ENCODE measurements at places on chromosomes 7 and 10. TPM values are rescaled to one million over a fixed set of nuclear protein-coding genes. Genes with fewer than 3 reads are reported as not detected.
A peak's percentile ranks its signal among the peaks of the same experiment; 100 is the strongest.

The CFTR gene
- not detected for total RNA-seq

- no peak for DNase-seq
These were observed 9.2 kb upstream of the TRUB1 start for GRCh38 chr10:114928818-114929217.

- DNase-seq = no peak
These were observed 141.1 kb upstream of the ITGB1 start for GRCh38 chr10:33098951-33099663.

DNA sequence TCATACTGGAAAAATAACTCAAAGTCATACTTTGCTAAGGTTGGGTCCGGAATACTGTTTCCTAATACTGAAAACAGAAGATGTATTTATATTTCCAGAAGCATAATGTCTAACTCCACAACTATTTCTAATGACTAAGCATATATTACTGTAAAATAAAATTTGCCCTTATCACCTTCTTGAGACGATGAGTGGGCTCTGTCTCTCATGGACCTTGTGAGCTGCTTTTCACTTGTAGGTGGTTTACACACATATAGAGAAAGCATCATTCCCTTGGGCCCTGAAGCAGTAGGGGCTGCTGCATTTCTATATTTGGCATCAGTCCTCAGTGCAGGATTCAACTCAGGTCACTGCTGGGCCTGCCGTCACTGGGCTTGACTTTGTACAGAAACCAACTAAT is 10.7 kb upstream of the FAM13C start:
- DNase-seq = no peak

DNA sequence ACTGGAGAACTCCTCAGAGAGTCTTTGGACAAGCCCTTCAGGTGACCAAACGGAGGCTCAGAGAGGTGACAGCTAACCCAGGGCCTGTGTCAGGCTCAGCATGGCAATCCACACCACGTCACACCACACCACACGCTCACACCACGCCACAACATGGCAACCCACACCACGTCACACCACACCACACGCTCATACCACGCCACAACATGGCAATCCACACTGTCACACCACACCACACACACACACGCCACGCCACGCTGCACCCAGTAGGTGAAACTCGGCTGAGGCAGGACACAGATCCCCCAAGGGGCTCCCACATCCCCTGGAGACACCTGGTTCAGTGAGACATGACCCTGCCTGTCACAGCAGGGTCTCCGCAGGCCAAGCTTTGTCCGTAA is 107.3 kb downstream of the PDGFA start:
- DNase-seq = no peak

GRCh38 chr7:77420986-77421672 is 5.0 kb upstream of the GSAP start:
- no peak for DNase-seq

DNA sequence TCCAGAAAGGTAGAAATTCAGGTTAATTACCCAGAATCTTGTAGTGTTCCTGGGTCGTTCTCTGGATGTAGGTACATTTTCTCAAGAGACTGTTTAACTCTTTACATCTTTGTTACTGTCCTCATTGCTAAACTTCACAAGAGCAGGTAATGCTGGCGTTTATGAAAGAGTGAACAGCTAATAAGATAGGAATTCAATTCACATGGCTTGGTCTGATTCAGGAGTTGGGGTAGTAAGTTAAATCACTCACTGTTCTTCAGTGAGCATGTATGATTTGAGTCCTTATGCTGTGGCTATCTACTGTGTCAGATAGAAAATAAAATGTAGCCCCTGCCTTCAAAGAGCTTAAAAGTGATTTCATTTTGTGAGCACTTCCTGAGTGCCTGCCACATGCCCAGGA is 480.0 kb downstream of the LRMDA start:
- DNase-seq = no peak

- no peak for DNase-seq
These were observed 84.5 kb downstream of the SORBS1 start for GRCh38 chr10:95476469-95477174.

- DNase-seq = no peak
These were observed 14.0 kb downstream of the FAM241B start for GRCh38 chr10:69643779-69644657.

The ASB13 gene
- 4.4 TPM for total RNA-seq

DNA sequence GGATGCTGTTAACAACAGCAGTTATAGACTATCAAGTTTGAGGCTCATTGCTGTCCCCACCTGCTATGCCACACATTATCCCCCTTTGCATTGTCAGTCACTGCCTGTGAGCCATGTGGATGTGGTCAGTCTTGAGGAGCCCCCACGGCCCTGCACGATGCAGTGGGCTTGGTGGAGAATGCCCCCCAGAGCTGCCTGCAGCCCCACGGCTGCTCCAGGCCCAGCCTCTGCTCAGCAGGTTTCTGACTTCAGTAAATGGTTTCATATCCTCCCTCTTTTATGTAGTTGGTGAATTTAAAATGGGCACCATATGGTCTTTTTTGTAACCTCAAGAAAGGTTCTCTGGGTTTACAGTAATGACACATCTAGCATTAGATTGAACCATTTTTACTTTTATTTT is 164.1 kb downstream of the EBF3 start:
- no peak for DNase-seq

GRCh38 chr7:20290505-20291111 is 40.1 kb upstream of the ITGB8 start:
- DNase-seq = no peak

The ZNF503 gene
- total RNA-seq = not detected

GRCh38 chr7:84700563-84701370 is 486.1 kb downstream of the SEMA3D start:
- no peak for DNase-seq

The NME8 gene
- not detected for total RNA-seq

- DNase-seq = no peak
These were observed 37.3 kb downstream of the BNIP3 start for GRCh38 chr10:131944412-131944811.

- no peak for DNase-seq
These were observed 42.3 kb upstream of the PSAP start for GRCh38 chr10:71893258-71893815.

DNA sequence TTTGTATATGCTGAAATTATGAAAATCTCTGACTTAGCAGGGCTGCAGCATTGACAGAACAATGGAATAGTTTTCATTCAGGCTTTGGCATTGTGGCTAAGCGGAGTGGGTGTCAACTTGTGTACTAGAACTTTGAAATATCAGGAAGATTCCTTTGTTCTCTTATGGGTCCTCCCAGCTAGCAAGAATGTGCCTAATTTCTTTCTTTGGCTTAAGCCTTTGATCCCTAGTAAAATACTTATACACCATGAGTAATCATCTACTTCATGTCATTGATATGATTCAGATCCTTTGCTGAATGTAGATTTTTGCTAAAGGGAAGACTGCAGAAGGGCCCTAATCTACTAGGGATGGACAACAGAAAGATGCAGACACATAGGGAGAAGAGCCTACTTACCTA is 6.2 kb downstream of the AVL9 start:
- no peak for DNase-seq

GRCh38 chr7:136016649-136017395 is 39.7 kb upstream of the MTPN start:
- DNase-seq = no peak

GRCh38 chr10:119327096-119327745 is 119.8 kb downstream of the GRK5 start:
- DNase-seq = no peak

DNA sequence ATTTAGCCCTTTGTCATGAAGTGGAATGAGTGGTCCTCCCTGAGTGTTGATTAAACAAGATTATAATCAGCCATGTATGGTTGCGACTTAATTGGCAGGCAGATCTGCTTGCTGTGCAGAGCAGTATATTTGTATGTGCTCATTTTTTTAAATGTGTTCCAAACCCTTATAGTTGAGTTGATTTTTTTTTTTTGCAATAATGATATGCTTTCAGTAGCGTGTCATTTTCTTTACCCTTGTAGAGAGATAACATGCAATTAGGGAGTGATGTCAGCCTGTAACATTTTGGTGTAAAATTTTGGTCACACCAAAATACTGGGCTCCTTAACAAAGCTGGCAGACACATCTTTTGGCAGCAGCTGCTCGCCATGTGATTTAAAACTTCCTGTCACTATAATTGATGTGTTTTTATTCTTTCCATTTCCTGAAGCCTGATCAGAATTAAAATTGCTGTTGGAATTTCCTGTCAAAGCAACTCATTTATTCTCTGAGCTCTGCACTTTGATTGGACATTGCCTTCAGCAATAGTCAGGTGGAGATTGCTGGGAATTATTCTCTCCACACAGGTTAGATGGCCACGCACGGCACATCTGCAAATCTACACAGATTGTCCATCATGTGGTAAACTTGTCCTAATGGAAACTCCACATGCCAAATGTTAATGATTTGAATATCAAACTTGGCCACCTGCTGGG is 125.3 kb downstream of the DYNC1I1 start:
- no peak for DNase-seq

The LYZL1 gene
- total RNA-seq = not detected

DNA sequence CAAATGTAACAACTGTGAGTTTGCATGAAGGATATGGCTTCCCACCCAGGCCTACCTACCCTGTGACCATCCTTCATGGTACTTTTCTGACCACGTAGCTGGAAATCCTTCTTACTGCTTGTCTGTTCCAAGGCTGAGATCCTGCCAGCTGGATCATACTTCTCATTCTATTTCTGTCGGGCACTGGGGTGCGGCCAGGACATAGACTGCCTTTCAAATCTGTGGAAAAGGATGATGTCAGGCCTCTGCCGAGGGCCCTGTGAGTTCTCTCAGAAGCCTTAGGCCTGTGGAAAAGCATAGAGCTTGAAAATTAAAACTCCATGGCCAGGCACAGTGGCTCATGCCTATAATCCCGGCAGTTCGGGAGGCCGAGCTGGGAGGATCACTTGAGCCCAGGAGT is 10.0 kb downstream of the VWC2 start:
- no peak for DNase-seq

The ASIC3 gene
- total RNA-seq = 2.8 TPM

The TAS2R41 gene
- total RNA-seq = not detected

DNA sequence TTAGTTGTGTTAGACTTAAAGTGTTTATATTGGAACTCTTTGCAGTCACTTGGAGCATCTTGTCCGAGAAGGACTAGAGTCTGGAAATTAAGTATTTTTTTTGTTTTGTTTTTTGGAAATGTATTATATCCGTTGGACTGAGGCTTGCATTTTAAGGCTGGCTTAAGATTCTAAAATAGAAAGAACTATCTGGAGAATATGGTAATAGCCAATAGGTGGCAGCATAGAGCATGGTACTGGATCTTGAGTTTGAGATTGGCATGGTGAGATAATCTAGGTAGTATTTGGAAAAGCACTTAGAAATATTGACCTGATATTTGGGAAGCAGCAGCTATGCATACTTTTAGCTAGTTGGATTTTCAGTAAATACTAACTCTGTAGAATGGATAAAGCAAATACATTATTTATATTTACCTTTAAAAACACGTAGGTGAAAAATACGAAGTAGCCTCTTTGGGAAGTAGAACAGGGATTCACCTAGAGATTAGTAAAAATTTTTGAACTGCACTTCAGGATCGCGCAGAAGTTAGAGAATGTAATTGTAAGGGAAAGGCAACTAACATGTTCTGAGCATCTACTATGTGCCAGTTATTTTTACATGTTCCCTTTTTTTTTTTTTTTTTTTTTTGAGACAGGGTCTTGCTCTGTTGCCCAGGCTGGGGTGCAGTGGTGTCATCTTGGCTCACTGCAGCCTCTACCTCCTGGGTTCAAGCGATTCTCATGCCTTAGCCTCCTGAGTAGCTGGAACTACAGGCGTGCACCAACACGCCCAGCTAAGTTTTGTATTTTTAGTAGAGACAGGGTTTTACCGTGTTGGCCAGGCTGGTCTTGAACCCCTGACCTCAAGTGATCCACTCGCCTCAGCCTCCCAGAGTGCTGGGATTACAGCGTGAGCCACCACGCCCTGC is 78.6 kb downstream of the LCOR start:
- DNase-seq = peak; percentile 48

The LIPJ gene
- total RNA-seq = not detected

GRCh38 chr7:84647797-84648757 is 453.5 kb upstream of the SEMA3A start:
- no peak for DNase-seq

GRCh38 chr10:6678211-6678803 is 98.2 kb upstream of the PRKCQ start:
- DNase-seq = peak; percentile 76

The NPFFR1 gene
- not detected for total RNA-seq

DNA sequence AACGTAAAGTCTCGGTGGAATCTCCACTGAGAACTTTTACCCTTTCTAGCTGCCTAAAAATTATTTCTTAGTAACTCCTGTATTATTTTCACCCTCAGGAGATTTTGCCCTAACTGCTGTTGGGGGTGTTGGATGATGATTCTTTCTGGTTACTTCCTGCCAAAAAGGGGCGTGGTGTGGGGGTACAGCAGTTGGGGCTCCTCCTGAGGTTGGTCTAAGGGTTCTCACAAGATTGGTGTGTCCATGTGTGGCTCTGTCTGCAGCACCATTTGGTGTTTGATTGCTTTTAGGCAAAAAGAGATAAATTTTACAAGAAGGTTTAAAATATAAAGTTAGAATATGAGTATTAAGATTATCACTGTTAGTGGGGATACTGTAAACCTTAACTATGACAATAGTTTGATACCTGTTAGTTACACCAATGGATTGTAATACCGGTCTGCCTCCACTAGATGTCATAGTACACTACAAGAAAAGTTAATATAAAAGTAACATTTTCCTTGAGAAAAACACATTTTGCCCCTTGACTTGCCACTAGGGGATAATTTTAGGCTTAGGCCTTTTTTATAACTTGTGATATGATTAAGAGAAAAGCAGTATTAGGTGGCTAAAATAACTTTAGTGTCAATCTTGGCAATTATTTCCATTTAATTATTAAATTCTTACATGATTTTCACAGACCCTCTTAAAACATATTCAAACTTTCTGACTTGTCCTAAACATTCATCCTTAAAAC is 928.7 kb downstream of the IPMK start:
- DNase-seq = peak; percentile 22

DNA sequence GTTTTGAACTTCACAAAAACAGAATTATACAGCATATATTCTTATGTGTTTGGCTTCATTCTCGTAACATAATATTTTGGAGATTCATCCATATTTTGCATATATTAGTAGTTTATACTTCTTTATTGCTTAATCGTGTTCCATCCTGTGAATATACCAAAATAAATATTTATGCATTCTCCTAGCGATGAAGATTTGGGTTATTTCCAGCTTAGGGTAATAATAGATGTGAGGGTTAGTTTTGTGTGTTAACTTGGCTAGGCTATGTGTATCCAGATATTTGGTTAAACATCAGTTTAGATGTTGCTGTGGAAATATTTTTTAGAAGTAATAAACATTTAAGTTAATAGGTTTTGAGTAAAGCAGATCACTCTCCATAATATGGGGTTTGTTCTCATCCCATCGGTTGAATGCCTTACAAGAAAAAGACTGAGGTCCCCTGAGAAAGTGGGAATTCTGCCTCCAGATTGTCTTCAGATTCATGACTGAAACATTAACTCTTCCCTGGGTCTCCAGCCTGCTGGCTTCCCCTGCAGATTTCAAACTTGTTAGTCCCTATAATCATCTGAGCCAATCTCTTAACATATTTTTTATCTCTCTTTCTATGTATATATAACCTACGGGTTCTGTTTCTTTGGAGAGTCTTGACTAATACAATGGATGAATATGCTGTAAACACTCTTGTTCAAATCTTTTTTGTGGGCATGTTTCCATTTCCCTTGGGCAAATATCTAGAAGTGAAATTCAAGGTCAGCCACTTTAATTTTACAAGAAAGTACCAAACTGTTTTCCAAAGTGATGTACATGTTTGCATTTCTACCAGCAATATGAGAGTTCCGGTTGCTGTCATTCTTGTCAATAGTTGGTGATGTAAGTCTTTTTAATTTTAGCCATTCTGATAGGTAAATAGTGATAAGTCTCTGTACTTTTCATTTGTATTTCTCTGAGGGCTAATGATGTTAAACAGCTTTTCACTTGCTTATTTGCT is 48.7 kb downstream of the PDK4 start:
- no peak for DNase-seq

All from activated CD8-positive, alpha-beta T cell treated with anti-CD3 and anti-CD28 coated beads, Interleukin-2, amount 10 ng/mL, durations not matched to agents 7 days and 5 days (primary cell).